ENCODE measurements at places on chromosomes 2 and 18.

GRCh38 chr2:176544557-176544956 is 275.3 kb downstream of the MTX2 start:
- DNase-seq, result no peak

- no peak for DNase-seq
These were observed 80.1 kb downstream of the CYBRD1 start for GRCh38 chr2:171602352-171602751.

DNA sequence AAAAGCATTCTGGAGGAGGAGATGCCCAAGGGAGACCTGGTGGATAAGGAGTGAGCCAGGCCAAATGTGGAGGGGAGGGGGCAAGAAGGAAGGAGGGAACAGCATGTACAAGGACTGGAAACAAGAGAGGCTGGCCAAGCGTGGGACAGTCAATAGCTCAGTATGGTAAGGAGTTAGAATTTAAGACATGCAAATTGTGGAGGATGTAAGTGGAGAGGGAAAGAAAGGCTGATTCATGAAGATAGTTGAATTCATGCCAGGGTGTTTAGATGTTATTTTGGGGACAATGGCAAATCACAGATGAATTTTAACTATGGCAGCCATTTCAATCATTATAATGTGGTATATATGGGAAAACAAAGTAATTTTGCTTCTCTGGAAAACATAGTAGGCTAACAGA is 462.3 kb downstream of the MEIS1 start:
- no peak for DNase-seq

DNA sequence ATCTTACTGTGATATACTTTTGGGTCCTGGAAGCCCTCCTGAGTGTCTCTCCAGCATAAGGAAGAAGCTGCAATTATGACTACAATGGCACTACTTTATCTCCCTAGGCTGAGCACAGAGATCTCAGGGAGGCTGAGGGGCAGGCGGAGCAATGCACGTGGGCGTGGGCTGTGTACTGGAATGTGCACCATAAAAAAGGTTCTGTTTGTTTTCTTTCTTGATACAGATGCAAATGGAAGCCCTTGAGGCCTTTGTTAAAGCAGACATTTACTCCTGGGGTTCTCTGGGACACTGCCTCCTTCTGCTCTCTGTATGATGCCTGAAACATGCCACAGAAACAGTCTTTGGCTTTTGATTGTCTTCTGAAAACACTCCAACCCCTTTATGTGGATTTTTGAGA is 79.1 kb upstream of the DLX2 start:
- DNase-seq, result no peak

GRCh38 chr2:55482186-55482884 is 37.2 kb upstream of the CFAP36 start:
- DNase-seq, result no peak

- DNase-seq, result no peak
These were observed 8.6 kb downstream of the MREG start for GRCh38 chr2:216004697-216005283.

DNA sequence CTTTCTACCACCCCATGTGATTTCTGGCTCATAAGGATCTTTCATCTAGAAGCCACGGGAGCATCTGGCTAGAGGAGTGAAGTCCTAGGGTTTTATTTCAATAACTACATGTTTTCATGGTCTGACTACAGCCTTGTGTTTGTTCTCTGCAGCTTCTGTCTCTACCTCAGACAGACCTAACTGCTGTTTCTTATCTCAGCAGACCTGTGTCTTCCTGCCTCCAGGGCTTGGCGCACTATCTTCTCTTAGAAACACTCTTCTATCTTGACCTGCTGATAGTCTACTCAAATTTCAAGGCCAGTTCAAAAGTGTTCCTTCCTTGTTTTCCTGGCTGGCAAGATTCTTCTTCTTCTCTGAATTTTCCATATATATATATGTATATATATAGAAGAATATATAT is 11.0 kb upstream of the TRIB2 start:
- no peak for DNase-seq

GRCh38 chr2:238458651-238459050 is 31.9 kb downstream of the ASB1 start:
- DNase-seq, result no peak

- no peak for DNase-seq
These were observed 611.2 kb downstream of the ARHGAP15 start for GRCh38 chr2:143740431-143740830.

DNA sequence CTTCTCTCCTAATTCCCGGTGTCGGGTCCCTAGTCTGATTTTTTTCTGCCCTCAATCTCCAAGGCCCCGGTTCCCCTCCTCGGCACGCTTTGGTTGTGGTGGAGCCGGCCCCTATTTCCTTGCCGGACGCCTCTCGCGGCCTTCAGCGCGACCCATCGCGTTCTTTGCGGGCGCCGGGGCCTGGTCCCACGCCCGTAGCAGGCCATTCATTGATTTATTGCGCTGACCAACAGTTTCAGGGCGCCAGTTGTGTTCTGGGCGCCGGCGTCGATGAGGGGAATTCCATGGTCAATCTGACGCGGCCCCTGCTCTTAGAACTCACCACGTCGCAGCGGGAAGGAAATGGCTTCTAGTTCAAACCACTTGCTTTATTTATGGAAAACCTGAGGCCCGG is 396 bp downstream of the CNOT9 start:
- DNase-seq, result peak; percentile 69

- DNase-seq, result no peak
These were observed 59.5 kb upstream of the ID2 start for GRCh38 chr2:8622199-8622911.

- no peak for DNase-seq
These were observed 386.7 kb upstream of the ATP5MC3 start for GRCh38 chr2:175568109-175568730.

GRCh38 chr2:9010866-9011265 is 7.4 kb upstream of the MBOAT2 start:
- no peak for DNase-seq

DNA sequence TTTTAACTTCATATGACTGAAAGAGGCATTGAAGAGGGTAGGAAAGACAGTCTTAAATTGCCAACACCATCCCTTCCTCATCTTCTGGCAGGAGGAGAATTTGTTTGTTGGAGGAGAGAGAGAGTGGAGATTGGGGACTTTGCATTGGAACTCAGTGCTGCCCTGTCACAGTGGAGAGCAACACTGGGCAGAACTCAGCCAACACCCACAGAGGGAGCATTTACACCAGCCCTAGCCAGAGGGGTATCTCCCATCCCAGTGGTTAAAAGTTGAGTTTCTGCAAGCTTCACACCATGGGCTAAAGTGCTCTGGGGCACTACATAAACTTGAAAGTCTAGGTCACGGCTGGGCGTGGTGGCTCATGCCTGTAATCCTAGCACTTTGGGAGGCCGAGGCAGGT is 174.1 kb downstream of the ANKRD30B start:
- DNase-seq, result no peak

DNA sequence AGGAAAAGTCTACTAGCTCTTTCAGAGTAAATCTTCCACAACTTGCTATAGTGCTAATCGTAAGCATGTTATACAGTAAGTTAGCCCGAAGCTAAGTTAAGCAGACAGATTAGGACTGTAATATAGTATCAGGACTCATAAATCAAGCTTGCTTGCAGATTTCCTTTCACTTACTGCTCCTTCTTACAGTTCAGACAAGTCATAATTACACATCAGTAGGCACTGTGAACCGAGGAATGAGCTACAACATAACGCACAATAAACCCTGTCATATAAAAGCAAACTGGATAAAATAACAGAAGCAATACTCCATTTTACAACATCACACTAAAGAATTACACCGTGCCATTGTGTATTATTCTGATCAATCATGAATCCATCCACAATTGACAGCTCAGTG is 832.6 kb upstream of the ZEB2 start:
- no peak for DNase-seq

- DNase-seq, result no peak
These were observed 29.8 kb upstream of the ACAA2 start for GRCh38 chr18:49843131-49843530.

DNA sequence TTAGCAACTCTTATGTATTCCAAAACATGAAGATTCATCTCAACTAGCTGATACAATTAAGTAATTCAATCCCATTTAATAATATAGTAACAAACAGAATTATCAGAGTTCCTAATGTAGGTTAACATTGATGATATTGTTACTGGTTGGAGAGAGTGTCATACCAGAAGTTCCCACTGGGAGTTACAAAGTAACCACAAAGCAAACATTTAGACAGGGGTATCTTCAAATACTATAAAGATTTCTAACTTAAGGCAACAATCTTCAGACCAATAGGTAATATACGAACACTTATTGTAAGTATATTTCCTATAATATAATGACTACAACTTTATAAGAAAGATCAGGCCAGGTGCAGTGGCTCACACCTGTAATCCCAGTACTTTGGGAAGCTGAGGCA is 1372.9 kb upstream of the PIK3C3 start:
- no peak for DNase-seq

- no peak for DNase-seq
These were observed 431.9 kb upstream of the TCF4 start for GRCh38 chr18:56019908-56020307.

DNA sequence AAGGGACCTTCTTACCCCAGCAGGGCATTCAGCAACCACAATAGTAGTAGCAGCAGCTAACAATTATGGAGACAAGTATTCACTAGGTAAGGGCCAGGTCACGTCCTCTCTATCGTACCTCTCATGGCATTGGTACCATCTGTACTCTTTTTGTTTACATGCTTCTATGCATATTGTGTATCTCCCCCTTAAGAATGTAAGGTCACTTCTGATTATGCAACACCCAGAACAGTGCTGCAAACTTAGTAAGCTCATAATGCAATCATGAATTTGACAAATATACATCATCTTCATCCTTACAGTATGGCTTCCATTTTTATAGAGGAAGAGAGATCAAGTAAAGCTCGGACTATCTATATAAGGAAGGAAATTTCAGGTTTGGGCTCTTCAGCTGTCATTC is 46.1 kb downstream of the SPRED2 start:
- no peak for DNase-seq

DNA sequence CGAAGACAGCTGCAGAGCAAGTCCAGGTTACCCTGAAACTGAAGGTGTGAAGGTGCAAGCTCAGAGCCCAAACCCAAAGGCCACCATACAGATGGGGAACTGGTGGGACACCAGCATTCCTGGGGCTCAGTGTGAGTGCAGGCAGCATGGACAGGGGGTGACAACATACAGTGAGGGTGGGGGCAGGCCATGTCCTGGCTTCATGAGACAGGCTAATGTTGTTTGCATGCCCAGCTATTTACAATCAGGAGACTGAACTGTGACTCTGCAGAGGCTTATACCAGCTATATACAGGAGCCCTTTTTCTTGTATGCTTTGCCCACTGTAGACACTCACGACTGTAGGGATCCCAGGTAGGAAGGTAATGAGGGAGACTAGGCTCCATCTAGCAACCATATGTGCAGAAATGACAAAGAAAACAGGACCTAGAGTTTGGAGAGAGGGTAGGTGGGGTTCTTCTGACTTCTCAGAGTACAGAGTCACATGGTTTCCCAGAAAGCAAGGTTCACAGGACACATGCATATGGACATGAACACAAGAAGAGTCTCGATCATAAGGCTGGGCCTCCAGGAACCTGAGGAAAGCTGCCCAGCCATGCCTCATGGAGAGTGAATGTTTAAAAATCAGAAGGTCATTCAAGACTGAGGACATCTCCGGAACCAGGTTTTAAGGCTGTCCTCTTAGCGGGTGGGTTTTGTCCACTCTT is 26.4 kb downstream of the SIX3 start:
- DNase-seq, result no peak

GRCh38 chr2:173940208-173941020 is 24.8 kb downstream of the SP3 start:
- no peak for DNase-seq

DNA sequence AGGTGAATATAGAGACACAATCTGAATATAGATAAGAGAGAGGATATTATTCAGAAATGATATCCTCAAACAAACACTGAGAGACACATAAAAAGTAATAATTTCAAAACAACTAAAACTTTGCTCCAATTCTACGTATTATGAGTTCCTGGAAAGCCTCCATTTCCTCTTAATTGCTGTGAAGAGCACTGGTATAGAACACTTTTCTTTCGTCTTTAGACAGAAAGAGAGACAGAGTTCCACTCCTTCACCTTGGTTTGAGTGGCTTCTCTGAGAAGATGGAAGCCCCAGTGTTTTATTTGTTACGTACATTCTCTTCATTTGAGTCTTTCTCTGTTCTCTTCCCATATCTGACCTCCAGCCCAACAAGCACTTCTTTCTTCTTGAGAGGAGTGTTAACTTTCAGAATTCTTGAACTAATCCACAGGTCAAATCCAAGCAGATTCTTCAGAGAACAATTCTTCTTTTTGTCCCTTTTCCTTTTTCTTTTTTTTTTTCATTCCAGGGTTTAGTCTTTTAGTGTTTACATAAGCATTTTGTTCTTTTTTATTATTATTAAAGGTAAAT is 6.4 kb upstream of the PIK3C3 start:
- DNase-seq, result no peak

DNA sequence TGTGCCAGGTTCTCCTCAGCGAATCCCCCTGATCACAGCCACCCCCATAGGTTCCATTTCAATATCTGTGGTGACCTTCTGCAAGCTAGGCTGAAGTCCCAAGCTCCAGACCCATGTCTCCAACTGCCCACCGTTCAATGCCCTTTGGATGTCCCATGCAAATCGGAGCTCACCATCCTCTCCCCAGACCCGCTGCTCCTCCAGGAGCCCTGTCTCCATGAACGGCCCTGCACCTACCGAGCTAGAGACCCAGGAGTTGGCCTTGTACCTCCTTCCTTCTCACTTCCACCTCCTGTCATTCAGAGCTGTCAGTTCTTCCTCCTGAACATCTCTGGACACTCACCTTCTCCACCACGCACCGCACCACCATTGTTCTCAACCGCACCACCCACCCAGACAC is 1.0 kb upstream of the FAHD2A start:
- no peak for DNase-seq

Measured in activated naive CD8-positive, alpha-beta T cell treated with anti-CD3 and anti-CD28 coated beads for 36 hours (primary cell).